Stimulated activated CD4-positive, alpha-beta T cell treated with anti-CD3 and anti-CD28 coated beads, Interleukin-12 subunit alpha, Interleukin-12 subunit beta, amount 100 ng/mL, for 24 hours (primary cell): ENCODE measurements at places on chromosomes 16 and 17.

DNA sequence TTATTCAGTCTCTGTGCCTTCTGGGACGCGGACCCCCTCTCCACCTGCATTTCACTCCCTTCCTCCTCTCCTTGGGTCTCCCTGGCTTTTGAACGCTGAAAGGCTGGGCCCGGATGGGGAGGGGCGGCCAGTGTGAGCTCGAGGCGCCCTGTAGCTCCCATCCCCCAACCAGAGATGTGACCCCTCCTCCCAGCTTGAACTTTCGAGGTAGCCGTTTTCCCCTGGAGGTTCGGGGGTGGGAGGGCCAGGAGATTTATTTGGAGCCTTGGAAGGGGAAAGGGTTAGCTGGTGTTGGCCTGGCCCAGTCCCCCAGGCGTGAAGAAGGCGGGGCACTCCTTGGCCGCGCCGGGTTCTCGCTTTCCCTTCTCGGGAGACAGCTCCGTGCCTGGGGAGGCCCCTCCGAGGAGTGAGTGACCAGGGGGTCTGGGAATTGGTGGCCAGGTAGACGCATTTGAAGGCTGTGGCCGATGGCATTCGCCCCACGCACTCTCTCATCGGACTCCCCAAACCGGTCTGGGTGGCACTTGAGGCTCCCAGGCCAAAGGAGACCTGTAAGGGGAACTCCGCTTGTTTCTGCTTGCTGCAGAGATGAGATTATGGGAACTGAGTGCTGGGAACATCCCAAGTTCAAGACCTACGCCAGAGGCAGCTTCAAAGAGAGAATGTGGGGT, 942 bp downstream of the LDAF1 start:
- DNase-seq, result no peak

DNA sequence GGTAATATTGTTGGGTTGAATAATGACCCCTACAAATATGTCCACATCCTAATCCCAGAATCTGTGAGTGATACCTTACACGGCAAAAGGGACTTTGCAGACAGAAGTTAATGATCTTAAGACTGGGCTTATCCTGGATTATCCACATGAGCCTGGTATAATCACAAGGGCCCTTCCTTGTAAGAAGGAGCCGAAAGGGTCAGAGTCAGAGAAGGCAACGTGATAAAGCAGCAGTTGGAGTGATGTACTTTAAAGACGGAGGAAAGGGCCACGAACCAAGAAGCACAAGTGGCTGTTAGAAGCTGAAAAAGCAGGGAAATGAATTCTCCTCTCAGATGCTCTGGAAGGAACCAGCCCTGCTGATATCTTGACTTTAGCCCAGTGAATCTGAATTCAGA, 137.8 kb downstream of the UTP18 start:
- DNase-seq, result no peak

DNA sequence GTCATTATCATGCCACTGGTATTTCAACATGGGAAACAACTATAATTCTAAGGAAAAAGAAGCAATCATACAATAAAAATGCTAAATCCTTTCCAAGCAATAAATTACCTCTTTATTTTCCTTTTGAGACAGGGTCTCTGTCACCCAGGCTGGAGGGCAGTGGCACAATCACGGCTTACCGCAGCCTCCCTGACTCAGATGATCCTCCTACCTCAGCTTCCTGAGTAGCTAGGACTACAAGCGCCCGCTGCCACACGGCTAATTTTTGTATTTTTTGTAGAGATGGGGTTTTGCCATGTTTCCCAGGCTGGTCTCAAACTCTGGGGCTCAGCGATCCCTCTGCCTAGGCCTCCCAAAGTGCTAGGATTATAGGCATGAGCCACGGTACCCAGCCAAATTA, 24.1 kb downstream of the CNOT1 start:
- DNase-seq, result no peak

GRCh38 chr17:60036796-60037677, 41.7 kb downstream of the HEATR6 start:
- peak; percentile 62 for DNase-seq

DNA sequence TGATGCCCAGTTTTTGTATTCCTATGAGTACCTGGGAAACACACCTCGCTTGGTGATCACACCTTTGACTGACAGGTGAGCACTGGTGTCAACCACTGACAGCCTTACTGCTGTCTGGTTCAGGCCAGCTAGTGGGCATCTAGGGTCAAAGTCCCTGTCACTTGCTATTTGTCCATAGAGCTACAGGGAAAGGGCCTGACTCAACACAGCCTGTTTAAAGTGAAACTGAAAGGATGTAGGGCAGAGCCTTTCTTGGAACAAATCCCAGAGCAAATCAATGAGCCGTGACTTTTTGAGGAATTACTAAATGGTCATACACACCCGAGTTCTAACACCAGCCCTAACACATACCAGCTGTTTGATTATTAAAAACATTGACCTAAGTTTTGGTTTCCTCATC, 106.8 kb downstream of the DNAH9 start:
- no peak for DNase-seq

- peak; percentile 59 for DNase-seq
These were observed 8.5 kb upstream of the ICAM2 start for GRCh38 chr17:64028874-64029464.

GRCh38 chr16:19232988-19233387, 52.5 kb upstream of the CLEC19A start:
- DNase-seq, result no peak

DNA sequence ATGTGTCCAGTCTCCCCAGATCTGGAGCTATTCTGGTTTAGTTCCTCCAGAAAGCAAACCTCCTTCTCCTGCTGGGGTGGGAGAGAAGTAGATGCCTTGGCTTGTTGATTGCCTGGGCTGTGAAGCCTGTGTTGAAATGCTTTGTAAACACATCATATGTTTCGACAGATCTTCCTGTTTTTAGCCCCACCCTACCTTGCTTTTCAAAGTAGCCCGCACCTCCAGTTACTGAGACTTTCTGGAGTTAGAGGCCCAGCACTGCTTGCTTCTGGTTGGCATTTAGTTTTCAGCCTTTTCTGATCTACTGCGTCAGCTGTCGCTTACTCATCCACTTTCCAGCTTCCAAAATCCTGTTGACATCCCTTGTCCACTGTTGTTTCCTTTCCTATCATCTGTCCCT, 17.9 kb upstream of the NDEL1 start:
- DNase-seq, result no peak

- DNase-seq, result no peak
These were observed 24.8 kb downstream of the MIEF2 start for GRCh38 chr17:18285296-18285695.

- DNase-seq, result no peak
These were observed 21.2 kb downstream of the MTHFSD start for GRCh38 chr16:86533767-86534351.

GRCh38 chr17:41329279-41329948, 13.9 kb upstream of the KRTAP17-1 start:
- DNase-seq, result no peak

DNA sequence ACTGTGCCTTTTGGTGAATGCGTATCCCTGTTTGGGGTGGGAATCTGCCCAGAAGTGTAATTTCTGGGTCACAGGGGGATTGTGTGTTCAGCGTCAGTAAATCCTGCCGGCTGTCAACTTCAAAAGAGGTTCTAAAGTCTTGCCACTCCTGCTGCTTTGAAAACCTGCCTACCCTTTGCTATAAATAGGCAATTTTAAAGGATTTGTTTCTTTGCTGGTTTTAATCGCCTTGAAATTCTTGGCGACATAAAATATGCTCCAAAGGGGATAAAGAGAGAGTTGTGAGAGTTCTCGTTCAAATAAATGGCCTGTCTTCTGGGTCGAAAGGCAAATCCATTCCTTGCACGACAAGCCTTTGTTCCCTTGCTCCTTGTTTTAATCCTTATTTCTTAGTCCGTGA, 143.4 kb downstream of the IRF8 start:
- DNase-seq, result no peak

- no peak for DNase-seq
These were observed 34.7 kb upstream of the HNF1B start for GRCh38 chr17:37779554-37779953.

- no peak for DNase-seq
These were observed 18.9 kb downstream of the TVP23A start for GRCh38 chr16:10799736-10800135.

DNA sequence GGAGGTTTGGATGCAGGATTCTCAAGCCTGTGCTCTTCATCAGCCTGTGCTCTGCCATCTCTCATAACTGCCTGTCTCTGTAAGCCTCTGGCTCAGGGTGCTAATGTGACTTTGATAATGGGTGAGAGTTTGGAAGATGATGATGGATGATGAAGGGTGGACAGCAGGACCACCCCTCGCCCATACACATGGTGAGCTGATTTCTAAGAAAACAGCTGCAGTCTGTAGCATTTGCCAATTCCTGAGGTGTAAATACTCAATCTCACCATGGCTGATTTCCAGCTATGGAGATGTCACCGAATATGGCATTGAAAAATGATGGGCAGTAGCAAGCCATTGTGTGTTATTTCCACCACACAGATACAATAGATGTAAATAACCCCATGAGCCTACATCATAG, 74.2 kb downstream of the ARSG start:
- DNase-seq, result no peak

GRCh38 chr16:66952430-66953110, 8.5 kb upstream of the CES3 start:
- no peak for DNase-seq

DNA sequence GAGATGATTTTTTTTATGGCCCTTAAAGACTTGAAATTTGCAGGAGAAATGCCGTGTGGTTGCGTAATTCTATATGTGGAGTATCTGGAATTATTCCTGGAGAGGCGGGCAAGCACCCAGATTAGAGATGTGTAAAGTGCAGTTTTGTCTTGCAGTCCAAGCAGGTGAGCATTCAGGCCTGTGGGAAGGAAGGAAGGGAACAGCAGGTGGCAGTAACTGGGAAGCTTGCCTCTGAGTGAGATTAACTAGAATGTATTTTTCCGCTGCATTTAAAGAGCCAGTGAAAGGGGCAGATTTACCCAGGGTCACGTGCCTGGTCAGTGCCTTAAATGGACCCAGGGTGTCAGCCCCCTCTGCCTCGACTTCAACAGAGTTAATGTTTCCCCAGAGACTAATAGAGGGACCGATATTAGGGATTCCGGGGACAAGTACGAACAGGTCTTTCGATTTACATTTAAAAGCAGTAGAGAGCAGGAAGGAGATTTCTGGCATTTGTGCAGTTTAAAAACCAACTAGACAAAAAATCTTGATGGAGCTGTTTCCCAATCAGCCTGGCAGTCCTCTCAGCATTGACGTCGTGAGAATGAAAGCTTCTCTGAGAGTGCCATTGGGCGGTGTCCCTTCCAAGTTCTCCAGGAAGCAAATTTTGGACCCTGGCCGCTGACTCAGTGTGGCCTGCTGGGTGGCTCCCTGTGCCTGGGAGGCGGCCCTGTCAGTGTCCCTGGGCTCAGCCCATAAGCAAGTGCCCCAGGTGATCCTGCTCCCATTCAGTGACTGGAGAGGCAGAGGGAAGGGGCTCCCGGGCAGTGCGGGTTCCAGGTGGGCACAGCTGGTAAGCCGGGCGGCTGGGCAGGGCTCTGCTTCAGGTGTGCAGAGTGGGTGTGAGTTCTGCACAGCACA, 38.2 kb downstream of the KSR1 start:
- no peak for DNase-seq

DNA sequence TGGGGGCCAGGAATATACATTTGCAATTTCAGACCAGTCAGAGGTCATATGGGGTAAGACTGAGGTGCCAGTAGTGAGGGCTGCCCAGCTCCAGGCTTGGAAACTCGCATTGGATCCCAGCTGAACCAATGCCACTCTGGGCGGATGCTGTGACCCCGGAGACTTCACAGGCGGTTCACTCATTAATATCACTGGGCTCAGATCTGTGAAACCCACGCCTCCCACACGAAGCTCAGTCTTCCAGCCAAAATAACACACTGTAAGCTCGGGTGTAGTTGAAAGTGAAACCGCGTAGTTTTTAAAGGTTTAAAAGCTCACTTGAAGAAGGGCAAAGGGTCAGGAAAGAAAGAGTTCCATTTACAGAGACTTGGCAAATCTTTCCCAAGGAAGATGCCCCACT, 254.8 kb downstream of the FOXL1 start:
- DNase-seq, result no peak
